ENCODE measurements at places on chromosomes 3 and 15.

DNA sequence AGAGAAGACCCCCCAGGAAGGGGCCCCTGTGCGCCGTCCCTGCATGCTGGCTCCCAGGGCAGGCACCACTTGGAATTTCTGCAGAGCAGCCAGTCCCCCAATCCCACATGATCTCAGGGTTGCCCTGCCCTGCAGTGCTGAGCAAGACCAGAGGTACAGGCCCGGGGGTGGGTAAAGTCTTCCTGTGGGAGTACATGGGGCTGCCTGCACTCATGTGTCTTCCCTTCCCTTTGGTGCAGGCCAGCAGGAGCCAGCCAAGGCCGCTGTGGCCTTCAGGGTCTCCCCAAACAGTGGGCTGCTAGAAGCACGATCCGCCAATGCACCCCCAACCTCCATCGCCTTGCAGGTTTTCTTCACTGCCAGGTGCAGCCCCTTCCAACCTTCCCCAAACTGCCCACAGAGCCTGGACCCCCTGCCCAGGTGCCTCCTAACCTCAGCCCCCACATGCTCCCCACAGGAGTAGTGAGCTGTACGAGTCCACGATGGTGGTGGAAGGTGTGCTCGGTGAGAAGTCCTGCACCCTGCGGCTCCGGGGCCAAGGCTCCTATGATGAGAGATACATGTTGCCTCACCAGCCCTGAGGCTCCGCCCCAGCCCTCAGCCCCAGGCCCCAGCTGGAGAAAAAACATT, 15.0 kb downstream of the ACAA1 start:
- DNase-seq = no peak

DNA sequence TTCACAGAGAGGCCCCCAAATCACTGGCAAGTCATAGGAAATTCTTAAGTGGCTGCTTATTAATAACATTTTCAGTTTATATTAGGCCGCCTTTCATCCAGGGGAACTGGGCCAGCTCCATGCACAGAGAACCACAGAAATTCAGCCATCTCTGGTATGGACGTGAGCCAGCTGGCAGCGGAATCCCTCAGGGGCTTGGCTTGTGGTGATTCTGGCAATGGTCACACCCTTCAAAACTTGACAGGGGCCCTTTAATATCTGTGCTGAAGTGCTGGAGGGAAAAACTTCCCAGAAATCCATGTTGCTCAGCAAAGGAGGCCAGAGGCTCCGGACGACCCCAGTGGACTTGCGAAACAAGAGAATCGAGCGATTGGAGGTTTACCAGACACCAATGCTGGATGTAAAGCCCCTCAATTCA, 11.3 kb downstream of the PRICKLE2 start:
- no peak for DNase-seq

DNA sequence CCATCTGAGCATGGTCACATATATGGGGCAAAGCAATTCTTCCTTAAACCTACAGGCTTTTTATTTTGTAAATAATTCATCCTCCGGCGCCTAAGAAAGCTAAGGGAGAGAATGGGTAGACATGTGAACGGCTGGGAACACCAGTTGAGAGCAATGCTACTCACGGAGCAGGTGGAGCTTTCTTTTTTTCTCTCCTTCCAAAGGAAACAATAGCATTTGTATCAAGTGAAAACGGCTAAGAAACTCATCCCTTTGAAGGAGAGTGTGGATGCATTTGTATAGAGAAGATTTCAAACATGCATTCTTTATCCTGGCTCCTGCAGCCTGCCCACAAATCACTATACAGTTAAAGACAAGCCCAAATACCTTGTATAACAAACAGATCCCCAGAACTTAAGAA, 637.8 kb downstream of the MAGI1 start:
- no peak for DNase-seq

- no peak for DNase-seq
Measured at GRCh38 chr15:82228750-82229149, 33.8 kb downstream of the EFL1 start.

GRCh38 chr15:99099661-99100060, 5.2 kb upstream of the SYNM start:
- DNase-seq = no peak

DNA sequence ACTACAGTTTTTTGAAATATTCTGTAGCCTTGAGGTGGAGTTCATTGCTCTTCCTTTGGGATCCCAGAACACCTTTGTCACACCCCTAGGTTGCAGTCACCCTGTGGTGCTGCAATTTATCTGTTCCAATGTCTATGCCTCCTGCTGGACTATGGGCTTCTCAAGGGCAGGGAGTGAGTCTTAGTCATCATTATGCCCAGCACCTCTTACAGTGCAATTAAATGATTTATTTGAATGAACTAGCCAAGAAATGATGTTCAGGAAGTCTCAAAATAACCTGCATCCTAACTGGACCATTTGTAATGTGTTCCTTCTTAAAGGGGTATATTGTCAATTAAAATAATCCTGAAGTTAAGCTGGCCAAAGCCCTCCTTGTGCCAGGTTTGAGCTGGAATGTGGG, 28.5 kb downstream of the SHC4 start:
- DNase-seq = no peak

DNA sequence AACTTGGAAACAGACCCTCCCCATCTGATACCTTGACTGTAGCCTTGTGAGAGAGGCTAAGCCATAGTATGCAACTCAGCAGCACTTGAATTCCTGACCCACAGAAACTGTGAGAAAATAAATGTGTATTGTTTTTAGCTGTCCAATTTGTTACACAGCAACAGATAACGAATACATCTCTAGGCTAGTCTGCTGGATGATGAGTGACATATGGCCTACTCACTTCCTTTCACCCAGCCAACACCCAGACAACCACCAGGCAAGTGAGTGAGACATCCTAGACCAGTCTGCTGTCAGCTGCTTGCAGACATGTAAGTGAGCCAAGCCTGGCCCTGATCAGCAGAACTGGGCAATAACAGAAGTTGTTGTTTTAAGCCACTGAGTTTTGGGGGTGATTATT, 19.2 kb upstream of the SMAD6 start:
- no peak for DNase-seq

- no peak for DNase-seq
Measured at GRCh38 chr15:38421069-38421690, 32.7 kb upstream of the FAM98B start.

- DNase-seq = no peak
Measured at GRCh38 chr3:19206540-19206939, 58.2 kb downstream of the KCNH8 start.

- no peak for DNase-seq
Measured at GRCh38 chr3:166285001-166285400, 447.8 kb upstream of the BCHE start.

GRCh38 chr3:182436547-182436946, 356.8 kb upstream of the ATP11B start:
- no peak for DNase-seq

GRCh38 chr3:192727032-192727847, at the start of gene FGF12:
TSS of gene FGF12 (minus strand) at chr3:192727541.
- no peak for DNase-seq

GRCh38 chr3:112111785-112112402, 21.2 kb downstream of the GCSAM start:
- peak; percentile 28 for DNase-seq

DNA sequence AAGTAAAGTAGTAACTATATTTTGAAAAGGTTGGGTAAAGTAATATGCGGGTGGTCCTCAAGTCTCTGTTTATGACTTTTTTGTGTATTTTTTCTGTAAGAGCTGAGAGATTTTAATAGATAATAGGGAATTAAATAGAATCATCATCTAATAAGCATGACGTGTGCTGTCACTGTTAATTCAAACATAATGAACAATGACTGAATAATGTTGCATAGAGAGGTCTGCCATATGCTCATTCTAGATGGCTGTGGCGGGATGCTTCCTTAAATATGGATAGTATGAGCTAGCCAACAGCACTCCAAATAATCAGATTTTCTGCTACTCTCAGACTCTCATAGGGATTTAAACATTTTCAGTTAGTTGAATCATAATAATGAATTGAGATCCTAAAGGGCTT, 302.8 kb upstream of the RBMS3 start:
- DNase-seq = no peak

DNA sequence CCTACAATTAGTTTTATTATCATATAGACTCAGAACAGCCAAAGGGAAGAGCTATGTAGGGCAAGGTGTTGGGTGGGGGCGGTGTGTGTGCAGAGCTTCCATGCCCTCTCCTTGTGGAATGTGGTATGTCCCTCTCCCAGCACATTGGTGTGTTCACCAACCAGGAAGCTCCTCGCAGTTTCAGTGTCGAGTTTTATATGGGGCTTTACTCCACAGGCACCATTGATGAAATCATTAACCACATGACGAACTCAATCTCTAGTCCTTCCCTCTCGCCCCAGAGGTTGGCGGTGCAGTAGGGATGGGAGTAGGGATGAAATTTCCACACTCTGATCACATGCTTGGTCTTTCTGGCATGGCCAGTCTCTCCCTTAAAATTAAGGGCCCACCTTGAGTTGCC, 13.6 kb upstream of the SRP14 start:
- DNase-seq = no peak

- no peak for DNase-seq
Measured at GRCh38 chr15:74378848-74379247, 11.4 kb upstream of the CYP11A1 start.

- no peak for DNase-seq
Measured at GRCh38 chr15:40352281-40352901, 1.6 kb downstream of the PHGR1 start.

Data from T-helper 2 cell (primary cell).